Stimulated activated CD8-positive, alpha-beta memory T cell treated with anti-CD3 and anti-CD28 coated beads, Interleukin-2, amount 100 ng/mL, for 1 hour (primary cell): ENCODE measurements at places on chromosomes 5 and 9.

GRCh38 chr5:56413546-56413945, 180.4 kb upstream of the ANKRD55 start:
- no peak for DNase-seq

DNA sequence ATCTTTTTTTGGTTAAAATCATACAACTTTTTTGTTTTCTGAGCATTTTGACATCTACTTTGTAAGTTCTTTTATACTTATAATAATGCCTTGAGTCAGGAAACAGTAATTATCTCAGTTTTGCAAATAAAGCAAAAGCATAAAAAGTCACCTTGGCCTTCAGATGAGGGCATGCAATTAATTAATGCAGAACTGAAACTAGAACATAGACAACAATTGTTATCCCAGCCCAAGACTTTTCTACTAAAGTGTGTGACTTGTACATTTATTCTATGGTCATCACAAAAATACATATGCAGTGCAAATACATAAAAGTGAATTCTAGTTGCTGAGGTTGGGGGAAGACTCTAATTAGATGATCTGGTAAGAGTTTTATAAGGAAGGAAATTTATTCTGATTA, 179.9 kb downstream of the ST8SIA4 start:
- no peak for DNase-seq

DNA sequence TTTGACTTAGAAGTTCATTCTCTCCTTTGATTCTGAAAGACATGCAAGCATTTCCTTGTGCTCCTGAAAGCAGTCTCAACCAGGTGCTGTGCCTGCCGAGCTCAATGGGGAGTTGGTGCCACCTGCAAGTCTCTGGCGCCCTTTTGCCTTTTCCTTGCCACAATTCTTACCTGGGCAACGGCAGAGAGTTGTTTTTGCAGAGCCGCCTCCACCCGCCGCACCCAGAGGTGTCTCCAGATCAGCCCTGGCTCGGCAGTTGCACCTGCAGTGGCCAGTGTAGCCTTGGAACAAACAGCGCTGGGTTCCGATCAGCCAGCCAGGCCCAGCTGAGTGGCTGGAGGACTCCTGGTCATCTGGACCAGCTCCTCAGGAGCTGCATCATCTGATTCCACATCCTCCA, 262.9 kb downstream of the IRX2 start:
- DNase-seq = no peak

- DNase-seq = no peak
These were observed 202.2 kb upstream of the VLDLR start for GRCh38 chr9:2419347-2419746.

DNA sequence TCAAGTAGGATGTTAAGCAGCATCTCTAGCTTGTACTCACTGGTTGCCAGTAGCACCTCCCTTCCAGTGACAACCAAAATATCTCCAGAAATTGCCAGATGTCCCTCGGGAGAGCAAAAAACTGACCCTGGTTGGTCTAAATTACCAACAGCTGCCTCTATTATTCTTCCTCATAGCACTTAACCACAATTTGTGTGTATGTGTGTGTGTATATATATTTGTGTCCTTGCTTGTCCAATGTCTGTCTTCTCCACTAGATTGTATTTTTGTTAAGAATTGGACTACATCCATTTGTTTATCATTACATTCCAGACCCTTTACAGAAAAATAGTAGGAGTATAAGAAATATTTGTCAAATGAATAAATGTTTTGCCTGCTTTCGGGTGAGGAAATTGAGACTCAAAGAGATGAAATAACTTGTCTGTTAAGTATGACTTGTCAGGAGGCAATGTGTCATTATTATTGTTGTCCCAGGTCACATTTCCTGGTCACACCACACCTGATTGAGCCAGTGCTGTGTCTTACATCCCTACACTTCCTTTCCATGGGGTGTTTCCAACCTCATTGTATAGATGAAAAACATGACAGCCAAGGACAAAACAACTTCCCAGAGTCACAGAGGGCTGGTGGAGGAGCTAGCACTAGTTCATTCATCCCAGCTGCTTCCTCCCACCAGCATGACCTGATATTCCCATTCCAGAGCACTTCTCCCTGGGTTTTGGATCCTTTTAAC, 11.4 kb upstream of the GRPEL2 start:
- DNase-seq = no peak

DNA sequence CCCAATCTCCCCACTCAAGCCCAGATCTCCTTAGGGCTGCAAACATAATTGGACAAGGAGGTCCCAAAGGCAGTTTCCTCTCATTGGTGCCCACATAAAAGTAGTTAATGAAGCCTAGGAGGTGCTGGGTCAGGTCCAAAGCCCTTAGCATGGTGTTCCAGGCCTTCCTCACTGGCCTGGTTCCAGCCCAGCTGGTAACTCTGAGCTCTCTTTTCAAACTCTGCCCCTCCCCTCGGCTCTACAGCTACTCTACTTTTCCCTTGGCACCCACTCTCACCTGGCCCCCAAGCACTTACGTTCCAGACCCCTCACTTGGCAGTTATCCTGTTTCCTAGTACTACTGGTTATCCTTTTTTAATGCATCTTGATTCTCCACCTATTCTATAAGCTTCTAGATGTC, 9.9 kb downstream of the SEPTIN8 start:
- DNase-seq = no peak

GRCh38 chr5:134545070-134545868, 19.8 kb downstream of the JADE2 start:
- DNase-seq = no peak

DNA sequence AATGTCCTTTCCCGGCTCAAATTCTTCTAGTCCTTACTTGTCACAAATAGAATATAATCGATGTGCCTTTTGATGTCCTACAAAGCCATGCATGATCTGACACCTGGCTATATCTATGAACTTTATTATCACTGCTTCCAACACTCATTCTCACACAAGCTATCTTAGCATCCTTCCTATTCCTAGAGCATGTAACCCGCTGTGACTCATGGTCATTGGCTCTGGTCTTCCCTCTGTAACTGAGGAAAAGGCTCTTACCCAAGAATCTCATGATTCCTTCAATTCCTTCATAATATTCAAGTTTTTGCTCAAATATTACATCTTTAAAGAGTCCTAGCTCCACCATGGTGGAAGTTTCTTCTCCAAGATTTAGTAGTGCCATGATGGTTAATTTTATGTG, 480.0 kb upstream of the PAPPA start:
- DNase-seq = no peak

GRCh38 chr9:6640268-6641051, 5.1 kb downstream of the GLDC start:
- DNase-seq = no peak

DNA sequence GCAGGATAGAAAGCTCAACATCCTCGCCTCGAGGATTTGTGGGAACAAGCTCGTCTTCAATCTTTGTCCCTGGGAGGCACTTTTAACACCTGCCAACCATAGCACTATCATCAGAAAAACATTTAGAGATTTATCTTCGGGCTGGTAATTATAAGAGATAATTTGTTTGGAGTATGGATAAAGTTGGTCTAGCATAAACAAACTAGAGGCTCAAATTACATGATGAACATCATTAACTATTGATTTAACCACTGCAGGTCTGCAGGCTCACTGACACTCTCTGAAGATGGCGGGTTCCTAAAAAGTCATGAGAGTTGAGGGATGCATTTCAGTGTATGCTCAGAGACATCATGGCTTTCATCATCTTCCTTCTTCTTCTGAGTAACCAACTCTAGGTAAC, 25.8 kb upstream of the PCA3 start:
- no peak for DNase-seq

GRCh38 chr5:135005076-135005475, 29.0 kb downstream of the PITX1 start:
- DNase-seq = no peak

GRCh38 chr5:13606051-13606450, 338.4 kb downstream of the DNAH5 start:
- DNase-seq = no peak

- no peak for DNase-seq
These were observed 20.8 kb upstream of the ZNF354A start for GRCh38 chr5:178751286-178751685.

GRCh38 chr9:17875886-17876285, 297.0 kb downstream of the SH3GL2 start:
- no peak for DNase-seq

GRCh38 chr5:98060148-98060547, 713.3 kb upstream of the RGMB start:
- no peak for DNase-seq

GRCh38 chr5:119168401-119168800, 97.5 kb downstream of the DMXL1 start:
- no peak for DNase-seq

DNA sequence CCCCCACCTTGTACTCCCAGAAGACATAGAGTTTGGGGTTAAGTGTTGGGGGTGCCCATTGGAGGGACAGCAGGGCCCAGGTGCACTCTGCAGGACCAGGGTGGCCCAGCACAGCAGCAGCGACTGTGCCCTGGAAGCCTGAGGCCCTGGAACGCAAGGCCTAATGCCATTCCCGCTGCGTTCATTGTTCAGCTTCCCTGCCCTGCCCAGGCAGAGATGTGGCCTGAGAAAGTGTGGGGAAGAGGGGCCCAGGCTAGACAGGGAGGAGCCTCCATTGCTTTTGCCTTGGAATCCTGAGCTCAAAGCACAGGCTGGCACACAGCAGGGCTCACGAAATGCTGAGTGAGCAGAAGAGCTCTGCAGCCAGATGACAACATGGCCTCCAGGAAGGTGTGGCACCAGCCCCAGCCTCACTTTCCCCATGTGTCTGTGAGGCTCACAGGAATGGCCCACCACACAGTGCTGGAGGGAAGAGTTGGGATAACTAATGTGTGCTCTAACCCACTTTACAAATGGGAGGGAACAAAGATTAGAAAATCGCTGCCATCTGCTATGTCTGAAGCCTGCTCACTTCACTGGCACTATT, 19.4 kb downstream of the S1PR3 start:
- DNase-seq = no peak

GRCh38 chr5:135478938-135479337, 26.8 kb upstream of the TIFAB start:
- no peak for DNase-seq

DNA sequence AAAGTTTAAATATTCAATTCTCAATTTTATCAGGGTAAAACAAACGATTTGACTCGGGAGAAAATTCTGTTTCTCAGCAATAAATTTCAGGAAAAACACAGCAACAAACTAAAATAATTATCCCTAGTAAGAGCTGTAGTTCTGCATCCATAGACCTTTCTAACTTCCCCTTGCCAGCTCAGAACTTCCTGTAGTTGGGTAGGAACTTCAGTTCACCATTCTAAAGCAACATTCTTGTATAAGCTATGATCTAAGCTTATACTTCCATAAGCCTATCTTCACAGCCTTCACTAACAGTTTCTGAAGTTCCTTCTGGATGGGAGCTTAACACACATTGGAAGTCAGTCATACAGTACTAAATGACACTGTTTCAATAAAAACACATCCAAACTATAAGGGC, 96.6 kb downstream of the UBAP2 start:
- DNase-seq = no peak

DNA sequence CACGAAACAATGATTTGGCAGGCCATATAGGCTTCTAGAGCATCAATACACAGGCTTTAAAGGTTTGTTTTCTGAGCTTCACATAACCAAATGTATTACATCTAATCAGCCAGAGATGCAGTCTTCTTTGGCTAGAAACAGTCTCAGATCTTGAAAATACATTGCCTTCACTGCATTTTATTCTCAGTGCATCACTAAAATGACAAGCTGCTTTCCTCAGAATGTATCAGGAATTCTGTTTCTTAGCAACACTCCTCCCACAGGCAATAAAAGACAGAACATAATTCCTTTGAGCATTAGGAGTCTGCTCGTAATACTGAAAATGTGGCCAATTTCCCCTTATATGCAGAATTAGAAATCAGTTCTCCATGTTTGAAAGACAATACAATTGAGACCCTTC, 36.9 kb downstream of the FEM1C start:
- DNase-seq = no peak

- no peak for DNase-seq
These were observed 43.0 kb downstream of the AGXT2 start for GRCh38 chr5:35004771-35005170.

DNA sequence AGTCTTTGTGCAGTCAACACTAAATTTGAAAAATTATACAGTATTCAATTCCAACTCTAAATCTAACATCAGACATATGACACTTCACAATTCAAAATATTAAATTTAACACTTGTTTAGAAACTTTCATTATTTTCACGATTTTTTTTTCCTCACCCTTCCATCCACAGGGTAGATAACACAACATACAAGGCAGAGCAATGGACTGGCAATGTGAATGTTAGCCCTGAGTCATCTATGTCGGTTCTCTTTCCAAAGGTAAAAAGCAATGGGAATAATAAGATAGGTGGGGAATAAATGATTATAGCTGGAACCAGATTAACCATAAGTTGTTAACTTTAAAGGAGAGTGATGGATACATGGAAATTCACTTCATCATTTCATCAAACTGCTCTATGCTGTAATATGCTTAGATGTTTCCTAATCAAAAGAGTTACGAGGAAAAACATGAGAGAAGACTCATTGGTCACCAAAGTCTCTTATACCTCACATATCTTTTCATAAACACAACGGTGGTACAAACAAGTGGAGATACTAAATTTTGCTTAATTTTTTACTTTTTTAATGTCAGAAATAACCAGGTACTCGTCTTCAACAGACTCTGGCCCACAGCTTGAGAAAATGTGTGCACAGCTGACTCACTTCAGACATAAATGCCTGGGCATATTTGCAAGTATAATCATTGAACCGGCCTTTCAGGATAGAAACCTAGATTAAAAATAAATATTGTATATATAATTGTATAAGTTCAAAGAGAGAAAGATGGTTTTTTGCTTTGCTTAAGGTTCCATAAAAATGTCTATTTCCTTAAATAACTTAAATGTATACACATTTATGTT, 23.0 kb downstream of the RFX3 start:
- DNase-seq = no peak

DNA sequence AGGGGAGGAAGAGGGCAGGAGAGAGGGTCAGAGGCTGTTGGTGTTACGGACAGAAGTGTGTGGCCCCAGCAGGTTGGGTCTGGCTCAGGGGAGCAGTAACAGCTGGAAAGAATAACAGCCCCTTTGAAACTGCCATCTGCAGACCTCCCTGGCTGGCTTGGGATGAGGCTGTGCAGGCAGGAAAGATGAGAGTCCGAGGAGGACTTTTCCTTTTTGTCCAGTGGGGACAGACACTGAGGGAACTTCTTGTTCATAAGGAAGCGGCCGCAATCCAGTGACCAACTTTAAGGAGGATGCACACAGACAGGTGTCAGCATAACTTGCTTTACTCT, 14.8 kb upstream of the PLEKHG4B start:
- DNase-seq = no peak

DNA sequence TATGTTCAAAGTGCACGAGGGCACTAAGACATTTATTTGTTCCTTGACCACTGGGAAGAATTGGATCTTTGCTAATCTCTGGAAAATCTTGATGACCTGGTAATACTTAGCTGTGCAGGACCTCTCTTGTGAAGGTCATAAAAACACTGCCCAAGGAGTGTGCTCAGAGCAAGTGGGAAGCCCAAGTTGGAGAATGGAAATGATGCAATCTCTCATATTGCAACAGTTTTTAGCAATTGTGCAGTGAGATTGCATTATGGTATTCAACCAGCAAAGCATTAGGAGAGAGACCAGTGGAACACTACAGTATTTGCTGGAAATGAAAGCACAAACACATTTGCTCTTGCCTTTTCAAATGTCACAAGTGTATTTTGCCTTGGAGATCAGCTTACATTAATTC, 34.5 kb downstream of the TXNDC8 start:
- DNase-seq = no peak

GRCh38 chr5:133467335-133467779, 145.0 kb downstream of the FSTL4 start:
- no peak for DNase-seq

GRCh38 chr9:2876726-2877125, 32.8 kb upstream of the PUM3 start:
- no peak for DNase-seq
